Effector CD8-positive, alpha-beta T cell (primary cell): ENCODE measurements at places on chromosomes 2 and 18.

DNA sequence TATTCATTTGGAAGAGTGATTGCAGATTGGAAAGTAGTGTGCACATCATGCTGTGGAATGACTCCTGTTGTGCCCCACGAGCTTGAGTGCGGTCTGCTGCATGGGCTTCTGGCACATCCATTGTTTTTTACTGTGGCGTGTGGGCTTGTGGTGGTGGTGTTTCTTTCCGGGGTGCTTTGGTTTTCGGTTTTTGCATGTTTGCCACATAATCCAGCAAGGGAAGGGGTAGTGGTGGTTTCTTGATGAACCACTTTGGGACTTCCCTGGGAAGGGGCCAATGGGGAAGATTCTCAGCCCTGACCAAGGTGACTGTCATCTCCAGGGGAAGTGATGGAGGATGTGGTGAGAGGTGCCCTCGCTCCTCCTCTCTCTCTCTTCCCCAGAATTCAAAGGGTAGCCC is 57.0 kb downstream of the COA5 start:
- no peak for DNase-seq

DNA sequence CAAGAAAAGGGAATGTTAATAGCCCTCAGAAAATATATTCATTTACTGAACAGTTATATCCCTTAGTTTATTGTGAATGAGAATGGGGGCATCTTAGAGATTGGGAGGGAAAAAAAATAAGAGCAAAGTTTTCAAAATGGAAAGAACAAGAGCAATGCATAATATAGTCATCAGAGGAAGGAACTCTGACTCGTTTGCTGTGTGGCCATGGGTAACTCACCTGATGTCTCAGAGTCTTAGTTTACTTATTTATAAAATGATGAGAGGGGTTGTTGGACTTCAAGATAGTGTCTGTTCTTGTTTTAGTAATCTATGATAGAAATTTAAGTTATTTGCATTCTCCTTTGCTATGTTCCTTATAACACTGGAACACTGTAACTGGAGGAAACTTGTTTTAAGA is 70.7 kb downstream of the EML4 start:
- DNase-seq, result no peak

DNA sequence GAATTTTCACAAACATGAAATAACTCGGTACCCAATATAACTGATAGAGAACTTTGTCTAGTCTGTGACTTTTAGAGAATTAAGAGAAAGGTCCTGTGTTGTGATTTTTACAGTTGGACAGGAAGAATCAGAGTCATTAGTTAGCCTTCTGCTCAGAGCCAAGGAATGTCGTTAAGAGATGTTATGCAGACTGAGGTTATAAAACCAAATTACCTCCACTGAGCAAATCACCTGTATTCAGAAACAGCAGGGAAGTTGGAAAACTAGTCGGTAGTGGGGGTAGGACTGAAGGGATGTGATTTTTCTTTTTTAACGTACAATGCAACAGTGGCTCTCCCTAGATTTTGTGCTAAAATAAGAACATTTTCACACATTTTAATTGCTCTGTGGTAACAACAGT is 18.5 kb downstream of the TANK start:
- no peak for DNase-seq

DNA sequence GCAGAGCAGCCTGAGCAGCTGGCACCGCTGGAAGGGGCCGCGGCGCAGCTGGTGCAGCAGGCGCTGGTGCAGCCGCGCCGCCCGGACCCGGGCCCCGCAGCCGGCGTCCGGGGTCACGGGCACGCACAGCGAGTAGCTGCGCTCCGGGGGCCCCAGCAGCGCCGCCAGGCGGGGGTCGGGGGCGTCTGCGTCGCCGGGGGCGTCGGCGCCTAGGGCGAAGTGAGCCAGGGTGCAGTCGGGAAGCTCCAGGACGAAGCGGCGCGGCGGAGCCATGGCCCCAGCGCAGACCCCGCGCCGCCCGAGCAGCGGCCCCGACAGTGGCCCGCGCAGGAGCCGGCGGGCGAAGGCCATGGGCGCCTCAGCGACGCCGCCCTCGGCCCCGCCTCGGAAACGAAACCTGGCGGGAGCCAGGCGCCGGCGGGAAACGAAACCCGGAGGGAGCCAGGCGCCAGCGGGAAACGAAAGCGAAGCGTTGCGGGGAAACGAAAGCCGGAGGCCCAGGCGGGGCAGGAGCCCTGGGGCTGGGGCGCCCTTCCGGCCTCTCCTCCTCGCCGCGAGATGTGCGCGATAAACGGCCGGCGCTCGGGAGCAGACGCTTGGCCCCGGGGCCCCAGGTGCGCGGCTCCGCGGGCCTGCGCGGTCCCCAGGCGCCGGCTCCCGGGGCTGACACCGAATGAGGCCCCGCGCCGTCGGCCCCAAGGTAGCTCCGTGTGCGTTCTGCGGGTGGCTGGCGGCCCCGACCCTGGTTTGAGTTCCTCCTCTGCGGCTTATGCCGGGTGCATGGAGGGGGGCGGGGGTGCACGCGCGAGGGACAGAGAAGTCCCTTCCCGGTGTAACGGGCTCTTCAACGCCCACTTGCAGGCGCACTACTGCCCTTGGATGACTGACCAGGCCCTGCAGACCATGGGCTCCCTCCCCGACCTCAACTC is at the start of gene CMPK2:
Gene CMPK2, minus strand, starts transcription at position 562 of the 929 bp plus-strand sequence. Its CDS starts 211 bp downstream, at position 351.
- DNase-seq, result peak; percentile 57

DNA sequence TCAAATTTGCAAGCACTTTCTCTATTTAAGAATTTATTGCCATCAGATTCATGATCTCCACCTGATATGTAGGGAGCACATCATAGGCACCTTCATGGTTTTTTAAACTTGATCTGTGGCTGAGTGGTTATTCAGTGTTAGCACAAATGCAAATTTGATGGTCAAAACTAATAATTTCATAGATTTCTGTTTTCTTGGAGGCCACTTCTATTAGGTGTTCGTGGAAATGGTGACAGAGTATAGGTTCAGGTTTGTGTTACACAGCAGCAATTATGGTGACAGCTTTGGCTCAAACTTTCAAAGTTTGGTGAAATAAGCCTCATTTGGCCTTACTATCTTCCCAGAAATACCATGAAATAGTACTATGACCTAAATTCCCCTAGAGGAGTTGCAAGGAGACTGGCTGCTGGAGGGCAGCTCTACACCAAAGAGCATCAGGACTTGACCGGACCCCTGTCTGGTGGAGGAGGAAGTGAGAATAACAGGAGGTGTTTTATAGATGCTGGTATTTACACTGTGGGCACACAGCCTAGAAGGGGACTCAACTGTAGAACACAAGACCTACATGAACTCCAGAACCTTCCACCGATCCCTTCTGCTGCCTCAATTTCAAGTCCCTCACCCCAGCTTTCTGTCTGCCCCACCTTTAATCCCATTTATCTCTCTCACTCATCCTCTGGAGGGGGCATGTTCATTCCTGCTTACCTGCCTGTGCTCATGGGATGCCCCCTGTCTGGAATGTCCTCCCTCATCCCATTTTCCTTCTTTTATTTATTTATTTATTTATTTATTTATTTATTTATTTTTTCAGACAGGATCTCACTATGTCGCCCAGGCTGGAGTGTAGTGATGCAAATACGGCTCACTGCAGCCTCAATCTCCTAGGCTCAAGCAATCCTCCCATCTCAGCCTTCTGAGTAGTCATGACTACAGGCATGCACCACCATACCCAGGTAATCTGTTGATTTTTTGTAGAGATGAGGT is 132.9 kb upstream of the SIX2 start:
- DNase-seq, result no peak

DNA sequence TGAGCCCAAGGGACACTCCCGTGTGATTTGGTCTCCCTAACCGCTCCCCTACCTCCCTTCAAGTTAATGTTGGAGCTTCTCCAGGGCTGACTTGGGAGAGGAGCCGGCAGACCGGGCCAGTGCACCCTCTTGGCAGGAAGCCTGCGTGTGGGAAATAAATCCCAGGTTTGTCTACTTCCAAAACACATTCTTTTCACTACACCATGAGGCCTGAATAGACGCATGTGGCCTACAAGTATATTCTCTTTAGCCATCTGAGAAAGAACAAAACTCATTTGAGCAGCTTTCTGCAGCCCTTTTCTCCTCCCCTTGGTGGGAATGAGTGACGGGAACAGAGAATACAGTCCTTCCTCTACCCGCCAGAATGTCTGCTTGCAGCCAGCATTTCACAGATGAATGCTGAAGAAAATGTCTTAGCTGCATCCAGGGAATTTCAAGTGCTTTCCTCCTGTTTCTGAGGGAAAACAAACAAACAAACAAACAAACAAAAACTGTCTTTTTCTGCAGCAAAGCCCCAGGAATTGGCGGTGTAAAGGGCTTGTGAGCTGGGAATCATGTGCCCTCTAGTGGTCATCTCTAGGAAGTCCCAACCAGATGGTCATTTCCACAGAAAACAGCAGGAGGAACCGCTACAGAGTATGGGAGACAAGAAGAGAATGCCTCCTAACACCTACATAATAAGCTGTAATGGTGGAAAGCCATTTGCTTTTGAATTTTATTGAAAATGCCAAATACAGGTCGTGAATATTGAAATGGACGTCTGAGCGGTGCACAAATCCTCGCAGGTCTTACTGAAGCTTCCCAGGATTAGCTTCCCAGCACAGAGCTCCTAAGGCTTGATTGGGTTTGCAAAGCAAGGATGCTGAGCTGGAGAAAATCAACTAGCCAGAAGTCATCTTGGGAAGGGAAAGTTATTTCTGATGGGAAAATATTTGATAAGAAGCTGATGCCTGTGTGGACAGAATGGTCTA is 41.2 kb upstream of the DAPL1 start:
- no peak for DNase-seq

DNA sequence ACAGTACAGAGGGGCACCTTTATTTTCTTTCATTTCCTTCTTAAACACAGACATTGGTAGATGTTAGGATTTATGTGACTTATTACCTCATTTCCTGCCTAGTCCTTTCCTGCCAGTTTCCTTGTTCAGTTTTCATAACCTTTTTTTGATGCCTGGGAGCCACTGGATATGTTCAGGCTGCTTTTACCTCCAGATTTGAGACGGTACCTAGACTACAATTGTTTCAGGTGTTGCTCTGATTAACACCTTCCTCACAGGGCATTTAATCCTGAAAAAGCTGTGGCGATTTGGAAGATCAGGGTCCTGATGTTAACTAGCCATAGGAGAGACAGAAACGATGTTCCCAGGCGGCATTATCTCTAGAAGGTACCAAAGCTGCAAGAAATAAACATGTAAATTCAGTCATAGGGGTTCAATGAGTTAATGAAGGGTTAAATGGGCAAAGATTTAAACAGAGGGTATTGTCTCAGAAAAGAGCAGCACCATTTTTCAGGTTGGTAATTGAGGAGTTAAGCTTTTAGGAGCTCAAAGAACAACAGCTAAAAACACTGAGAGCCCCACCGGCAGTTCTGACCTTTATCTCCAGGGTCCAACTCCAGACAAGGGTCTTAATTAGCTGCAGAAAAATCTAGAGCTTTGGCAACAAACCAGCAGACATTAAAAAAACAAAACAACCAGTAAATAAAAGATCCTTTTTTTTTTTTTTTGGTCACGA is 93.3 kb downstream of the HRH4 start:
- no peak for DNase-seq

- DNase-seq, result no peak
These were observed 75.1 kb downstream of the SH3BP4 start for GRCh38 chr2:235026649-235027557.

- DNase-seq, result no peak
These were observed 64.1 kb upstream of the ACVR1C start for GRCh38 chr2:157692768-157693167.

DNA sequence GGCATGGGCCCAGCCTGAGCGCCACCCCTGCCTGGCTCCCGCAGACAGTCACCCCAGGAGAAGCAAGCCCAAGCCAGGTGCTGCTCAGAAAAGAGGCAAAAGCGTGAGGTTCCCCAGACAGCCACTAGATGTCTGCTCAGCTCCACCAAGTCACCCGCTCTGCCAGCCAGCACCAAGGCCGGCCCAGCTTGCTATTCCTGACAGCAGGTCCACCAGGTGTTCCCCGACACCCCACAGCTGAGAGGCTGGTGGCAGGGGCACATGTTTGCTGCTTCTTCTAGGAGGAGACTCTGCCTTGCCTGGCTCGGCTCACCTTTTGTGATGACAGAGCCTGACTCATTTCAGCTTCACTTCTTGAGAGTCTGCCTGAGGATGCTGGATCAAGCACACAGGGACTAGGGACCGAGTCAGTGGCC is 206.7 kb downstream of the MGAT5 start:
- no peak for DNase-seq

- peak; percentile 56 for DNase-seq
These were observed at the start of gene MFSD6 for GRCh38 chr2:190407662-190408537. TSS of gene MFSD6 (plus strand) at chr2:190408355. CDS start at chr2:190436030, 27,675 bp downstream.

DNA sequence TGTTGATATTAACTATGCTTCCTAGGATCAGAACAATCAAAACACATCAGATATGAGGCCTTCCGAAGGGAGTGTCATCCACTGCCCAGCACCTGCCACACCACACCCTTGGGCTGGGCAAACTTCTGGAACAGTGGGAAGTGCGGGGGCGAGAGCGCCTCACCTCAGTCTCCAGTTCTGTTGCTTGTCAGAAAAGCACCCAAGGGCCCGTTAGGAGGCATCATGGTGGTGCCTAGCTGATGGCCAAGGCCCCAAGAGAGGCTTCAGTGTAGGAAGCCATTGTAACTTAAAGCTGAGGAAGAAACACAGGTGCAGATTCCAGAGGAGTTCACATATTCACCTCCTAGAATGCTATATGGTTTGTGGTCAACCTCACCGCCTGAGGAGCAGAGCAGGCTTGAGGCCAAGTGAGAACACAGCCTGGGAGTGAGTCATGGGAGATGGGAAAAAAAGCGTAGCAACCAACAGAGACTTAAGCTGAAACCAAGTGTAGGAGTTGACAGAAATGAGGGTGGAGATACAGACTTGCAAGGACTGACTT is 85.1 kb upstream of the ATL2 start:
- DNase-seq, result no peak

DNA sequence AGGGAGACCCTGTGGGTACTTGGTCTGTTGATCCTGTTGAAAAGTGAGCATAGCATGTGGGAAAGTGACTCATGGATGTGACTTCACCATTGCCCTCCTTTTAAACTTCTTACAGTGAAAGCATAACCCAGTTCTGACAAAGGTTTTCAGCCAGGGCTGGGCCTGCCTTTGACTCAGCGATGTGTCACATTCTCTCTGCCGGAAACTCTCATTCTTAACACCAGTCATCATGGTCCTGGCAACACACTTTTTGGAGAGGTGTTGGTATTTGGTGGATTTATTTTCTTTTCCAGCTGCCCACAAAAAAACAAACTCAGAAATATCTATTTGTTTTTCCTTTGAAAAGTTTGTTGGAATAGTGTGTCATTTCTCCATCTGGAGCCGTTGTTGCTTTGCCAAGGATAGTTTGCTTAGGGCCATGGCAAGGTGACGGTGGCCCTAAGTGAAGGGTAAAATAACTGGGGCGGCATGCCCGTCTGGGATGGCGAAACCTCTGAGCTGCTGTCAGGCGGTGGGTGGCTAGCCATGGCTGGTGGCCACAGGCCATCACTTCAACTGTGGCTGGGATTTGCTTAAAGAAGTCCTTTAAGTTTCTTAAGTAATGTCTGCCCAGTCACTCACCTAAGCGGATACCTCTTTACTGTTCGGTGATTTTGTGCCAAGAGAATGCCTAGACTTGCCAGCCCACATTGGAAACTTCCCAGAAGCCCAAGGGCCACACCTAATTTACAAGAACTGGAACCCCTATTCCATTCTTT is 123.3 kb downstream of the LTBP1 start:
- DNase-seq, result no peak
